Activated CD4-positive, alpha-beta memory T cell treated with anti-CD3 and anti-CD28 coated beads for 36 hours (primary cell): ENCODE measurements at places on chromosomes 7 and 10.

- no peak for DNase-seq
These were observed 188.8 kb upstream of the TCF7L2 start for GRCh38 chr10:112761256-112761655.

DNA sequence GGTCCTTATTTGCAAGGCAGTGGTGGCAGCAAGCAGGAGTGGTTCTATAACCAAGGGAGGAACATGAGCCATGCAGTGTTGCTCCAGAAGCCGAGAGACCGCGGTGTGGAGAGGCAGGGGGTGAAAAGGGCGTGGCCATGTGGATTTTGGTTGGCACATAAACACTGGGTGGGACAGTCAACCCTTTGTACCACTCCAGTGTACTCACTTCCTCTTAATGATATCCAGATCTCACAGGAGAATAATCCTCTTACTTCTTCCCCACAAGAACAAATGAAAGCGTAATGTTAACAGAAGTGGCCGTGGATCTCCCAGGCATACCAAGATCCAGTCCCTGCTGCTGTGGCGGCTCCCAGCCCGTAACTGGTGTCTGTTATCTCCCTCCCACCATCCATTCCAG is 42.4 kb downstream of the XRCC2 start:
- no peak for DNase-seq

- DNase-seq = no peak
These were observed 136.8 kb downstream of the DGKB start for GRCh38 chr7:14765731-14766130.

DNA sequence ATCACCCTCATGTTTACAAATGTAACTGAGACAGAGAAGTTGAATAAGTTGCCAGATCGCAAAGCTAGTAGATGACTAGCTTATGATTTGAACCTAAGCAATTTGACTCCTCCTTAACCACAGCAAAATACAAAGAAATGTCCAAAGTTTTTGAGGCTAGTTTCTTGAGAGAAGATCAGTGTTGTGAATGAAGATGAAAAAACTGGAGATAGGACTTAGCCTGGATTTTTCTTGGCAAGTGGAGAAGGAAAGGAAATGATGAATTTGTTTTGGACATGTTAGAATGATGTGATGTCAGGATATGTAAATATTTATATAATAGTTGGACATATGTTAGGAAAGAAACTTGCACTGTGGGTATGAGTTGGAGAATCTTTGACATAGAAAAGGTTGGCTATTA is 149.8 kb downstream of the LSMEM1 start:
- DNase-seq = no peak

DNA sequence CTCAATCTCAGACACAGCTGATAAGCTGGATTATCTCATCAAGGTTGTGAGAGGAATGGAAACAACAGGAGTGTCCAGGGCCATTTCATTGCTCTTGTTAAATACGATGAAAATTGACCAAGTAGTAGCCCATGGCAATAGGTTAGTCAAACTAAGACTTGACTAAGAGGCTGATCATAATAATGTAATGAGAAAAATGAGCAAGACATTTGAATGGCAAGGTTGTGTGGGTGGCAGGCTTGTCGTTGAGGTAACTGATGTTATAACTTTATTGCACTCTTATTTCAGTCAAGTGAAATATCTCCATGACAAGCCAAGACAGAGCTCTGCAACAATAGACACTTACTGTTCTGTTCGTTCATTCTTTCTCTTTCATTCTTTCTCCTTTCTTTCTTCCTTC is 532.0 kb downstream of the GATA3 start:
- DNase-seq = peak; percentile 59

DNA sequence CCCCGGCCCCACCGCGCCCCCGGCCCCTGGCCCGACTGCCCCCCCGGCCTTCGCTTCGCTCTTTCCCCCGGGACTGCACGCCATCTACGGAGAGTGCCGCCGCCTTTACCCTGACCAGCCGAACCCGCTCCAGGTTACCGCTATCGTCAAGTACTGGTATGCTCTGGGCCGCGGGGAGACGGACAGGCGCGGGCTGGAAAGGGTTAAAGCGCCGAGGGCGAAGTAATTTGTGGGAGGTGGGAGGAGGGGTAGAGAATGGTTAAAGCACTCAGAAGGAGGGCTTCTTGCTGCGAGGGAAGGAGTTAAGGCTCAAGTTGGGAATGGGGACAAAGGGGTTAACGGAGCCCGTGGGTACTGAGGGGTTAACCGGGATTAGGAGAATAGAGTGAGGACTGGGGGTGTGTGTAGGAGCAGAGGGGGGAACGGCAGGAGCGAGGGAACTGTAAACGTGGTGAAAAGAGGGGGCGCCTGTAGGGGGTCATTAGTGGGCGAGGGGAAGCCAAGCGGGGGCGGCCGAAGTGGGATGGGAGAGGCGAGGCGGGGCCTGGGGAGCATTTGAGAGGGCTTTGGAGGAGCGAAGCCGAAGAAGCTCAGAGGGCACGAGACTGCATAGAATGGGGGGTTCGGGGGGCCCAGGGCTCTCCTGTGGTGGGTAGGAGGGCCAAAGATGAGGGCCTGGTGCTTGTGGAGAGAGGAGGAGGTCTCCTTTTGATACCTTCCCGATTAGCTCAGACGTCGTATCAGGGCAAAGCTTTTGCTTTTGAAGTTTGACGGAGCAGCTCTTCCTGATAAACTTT is 605 bp downstream of the SUFU start:
- peak; percentile 46 for DNase-seq

- DNase-seq = no peak
These were observed 153.6 kb downstream of the PHF14 start for GRCh38 chr7:11127114-11127785.

- no peak for DNase-seq
These were observed 79.8 kb upstream of the CCDC71L start for GRCh38 chr7:106740806-106741205.

DNA sequence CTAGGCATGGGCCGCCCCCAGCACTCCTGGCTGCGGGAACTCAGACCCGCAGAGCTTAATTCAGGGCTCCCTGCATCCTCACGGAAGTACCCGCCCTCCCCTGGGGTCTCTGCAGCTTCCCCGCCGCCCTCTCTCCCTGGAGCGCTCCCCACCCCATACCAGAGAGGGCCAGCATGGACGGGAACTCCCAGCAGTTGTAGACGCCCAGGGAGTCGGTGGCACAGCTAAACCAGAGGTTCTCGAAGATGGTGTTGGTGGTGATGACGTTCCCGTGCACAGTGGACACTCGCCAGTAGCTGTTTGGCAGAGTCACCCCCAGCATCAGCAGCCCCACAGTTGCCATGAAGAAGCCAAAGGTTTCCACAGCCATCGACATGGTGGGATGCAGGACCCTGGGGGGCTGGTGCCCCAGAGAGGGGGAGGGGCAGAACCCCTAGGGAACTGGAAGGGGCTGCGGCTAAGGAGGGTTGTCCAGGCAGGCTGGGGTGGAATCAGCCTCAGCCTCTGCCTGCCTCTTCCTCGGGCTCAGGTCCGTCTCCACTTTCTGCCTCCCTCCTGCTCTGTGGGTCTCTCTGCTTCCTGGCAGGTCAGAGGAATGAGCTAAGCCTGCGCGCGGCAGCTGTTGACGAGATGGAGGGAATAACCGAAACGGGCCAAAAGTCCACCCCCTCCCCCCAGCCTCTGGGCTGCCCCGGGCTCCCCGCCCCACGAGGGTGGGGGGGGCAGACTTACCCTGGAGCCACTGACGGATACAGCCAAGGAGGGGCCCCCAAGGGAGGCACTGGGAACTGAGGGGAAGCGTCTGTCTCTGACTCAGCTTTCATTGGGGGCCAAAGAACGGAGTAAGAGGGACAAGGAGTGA is at the start of gene CLDN15:
Gene CLDN15 (minus strand): TSS at position 597 of the 862 bp plus-strand sequence. CDS start 221 bp downstream, at position 376.
- DNase-seq = no peak

DNA sequence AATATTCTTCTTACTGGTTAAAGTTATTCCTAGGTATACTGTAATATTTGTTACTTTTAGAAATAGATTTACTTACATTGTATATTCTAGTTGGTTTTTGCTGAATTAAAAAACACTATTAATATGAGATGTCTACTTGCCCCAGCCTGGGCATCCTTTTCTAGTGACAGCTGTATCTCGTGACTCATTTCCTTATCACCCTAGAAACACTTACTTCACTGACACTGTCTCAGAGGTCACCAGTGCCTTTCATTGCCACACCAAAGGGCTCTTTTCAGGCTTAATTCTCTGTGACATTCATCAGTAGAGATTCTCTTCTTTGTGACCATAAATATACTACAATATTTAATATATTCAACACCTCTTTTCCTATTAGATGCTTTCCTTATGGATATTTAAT is 194.7 kb downstream of the GALNT17 start:
- no peak for DNase-seq

DNA sequence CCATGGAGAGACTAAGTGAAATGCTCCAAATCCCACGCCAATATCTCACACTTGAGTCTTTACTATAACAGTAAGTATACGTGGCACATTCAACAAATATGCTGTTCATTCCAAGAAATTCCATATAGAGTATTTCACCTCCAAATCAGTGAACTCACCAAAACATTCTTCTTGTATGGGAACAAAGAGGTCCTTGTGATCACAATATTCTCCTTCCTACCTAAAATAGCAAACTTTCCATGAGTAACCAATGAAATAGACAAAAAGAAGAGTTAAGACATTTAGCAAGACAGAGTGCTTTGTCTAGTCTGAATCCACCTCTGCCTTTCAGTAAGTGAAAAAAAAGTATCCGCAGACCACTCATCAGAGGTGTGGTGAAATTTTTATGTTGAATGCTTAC is 77.3 kb upstream of the NXPH1 start:
- no peak for DNase-seq

- DNase-seq = no peak
These were observed 17.1 kb downstream of the PDSS1 start for GRCh38 chr10:26714415-26715136.

GRCh38 chr10:71722849-71723248 is 3.3 kb upstream of the C10orf105 start:
- DNase-seq = no peak

DNA sequence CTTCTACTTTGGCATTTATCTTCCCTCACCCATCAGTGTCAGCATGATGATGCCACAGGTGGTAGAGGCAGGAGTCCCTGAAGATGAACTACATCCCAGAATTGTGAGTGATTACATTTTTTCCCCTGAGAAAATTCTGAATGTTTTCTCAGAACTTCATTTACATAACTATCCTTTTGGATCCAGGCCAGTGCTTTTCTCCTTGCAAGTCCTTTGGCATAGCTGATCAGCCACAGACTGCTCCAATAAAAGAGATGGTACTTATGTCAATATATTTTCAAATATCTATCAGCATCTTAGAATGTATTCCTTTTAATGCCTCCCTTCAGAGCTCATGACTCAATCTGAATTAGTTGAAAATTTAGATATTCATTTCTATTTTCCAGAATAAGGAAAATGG is 135.5 kb downstream of the IQUB start:
- no peak for DNase-seq

DNA sequence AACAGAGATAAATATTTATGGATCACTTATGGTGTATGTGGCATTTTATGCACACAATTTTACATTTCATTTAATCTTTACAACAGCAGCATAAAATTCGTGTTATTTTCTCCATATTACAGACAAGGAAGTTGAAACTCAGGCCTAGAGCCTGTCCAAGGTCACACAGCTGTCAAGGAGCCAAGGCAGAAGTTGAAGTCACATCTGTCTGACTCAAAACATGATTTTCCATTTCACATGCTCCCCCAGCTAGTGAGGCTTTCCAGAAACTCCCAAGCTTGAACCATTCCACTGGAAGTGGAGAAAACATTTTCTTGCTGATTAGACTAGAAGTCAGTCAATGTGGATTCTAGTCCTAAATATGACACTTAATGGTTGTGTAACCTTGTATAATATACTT is 110.5 kb downstream of the HECTD2 start:
- no peak for DNase-seq

DNA sequence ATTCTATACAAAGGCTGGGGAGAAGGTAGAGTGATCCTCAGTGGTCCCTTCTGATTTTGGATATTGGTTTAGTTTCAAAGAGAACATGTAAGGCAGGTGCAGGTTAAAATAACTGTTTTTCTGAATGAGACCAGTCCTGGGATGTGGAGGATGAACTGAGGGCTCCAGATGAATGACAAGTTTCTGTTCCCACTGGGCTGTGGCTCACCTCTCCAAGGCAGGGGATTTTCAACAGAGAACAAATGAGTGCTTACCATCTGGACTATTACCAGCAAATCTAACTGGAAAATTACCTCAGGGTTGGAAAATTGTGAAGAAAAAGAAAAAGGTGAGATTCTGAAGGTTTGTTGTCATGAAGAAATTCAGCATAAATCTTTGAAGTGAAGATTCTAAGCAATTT is 8.0 kb downstream of the LAMB4 start:
- DNase-seq = no peak

GRCh38 chr7:34277016-34277802 is 371.9 kb downstream of the BMPER start:
- no peak for DNase-seq

GRCh38 chr7:115572111-115572510 is 458.5 kb downstream of the TFEC start:
- DNase-seq = no peak

GRCh38 chr10:76778914-76779795 is 858.5 kb downstream of the KCNMA1 start:
- DNase-seq = no peak

DNA sequence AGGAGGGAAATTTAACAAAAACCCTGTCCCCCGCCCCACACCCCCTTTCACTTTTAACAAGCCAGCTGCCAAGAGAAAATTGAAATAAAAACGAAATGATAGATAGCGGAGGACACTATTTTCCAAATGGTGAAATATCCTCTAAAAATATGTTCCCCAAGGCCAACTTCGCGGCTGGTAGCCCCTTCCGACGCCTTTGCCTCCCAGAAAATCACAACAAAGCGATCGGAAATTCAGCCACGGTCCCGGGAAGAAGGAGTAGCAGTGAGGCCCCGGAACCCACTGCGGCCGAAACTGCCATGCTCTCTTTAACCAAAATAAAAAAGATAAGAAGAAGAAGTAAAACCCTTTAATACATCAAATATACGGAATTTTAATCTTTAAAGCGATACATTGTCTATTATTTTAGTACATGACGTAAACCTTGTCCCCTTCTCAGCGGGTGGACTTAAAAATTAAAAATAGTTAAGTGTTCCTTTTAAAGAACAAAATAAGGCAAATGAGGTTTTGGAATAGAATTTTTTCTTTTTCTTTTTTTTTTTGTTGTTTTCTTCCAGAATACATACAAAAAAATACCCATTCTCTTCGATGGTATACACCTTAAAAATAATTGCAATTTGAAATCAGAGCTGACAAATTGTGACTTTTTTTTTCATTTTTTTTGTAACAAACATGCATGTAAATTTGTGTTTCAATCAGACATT is 3.9 kb downstream of the ZNF503 start:
- no peak for DNase-seq
